Stimulated activated CD4-positive, alpha-beta T cell treated with anti-CD3 and anti-CD28 coated beads, Interleukin-1b, Interleukin-23, amount 100 ng/mL, for 1 hour (primary cell): ENCODE measurements at places on chromosomes 2 and 18.

- DNase-seq: no peak
These were observed 879 bp upstream of the XDH start for GRCh38 chr2:31415421-31415820.

DNA sequence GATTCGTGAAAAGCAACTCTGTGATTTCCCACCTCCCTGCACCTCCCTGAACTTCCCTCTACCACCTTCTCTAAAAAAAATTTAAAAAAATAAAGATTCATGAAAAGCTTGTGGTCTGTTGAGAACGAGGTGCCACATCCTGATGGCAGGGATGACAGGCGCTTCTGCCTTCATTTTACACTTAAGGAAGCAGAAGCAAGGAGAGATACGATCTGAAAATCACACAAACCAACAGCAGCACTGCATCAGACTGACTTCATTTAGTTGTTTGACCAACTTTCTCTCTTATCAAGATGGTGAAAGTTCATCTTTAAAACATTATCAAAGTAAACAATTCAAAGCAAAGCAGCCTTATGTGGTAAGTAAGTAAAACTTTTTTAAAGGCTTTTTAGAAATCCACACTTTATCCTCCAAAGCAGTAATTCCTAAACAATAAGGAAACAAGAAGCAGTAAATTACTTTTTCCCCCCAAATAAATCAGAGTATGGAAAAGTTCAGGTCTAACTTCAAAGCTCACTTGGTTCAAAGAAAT is 15.5 kb downstream of the WDFY1 start:
- DNase-seq: no peak

- no peak for DNase-seq
These were observed 125.9 kb upstream of the RNF152 start for GRCh38 chr18:62018759-62019041.

DNA sequence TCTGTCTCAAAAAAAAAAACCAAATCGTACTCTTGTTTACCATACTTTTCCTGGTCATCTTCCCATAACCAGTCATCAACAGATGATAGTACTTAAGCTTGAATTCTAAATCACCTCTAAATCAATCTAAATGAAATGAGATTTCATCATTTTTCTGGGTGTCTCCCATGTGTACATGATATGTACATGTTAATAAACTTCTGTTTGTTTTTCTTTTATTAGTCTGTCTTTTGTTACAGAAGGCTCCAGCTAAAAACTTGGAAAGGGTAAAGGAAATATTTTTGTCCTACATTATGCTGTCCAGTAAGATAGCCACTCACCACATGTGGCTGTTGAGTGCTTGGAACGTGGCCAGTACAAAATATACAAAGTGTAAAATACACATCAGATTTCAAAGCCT is 78.7 kb upstream of the MSH6 start:
- DNase-seq: no peak

GRCh38 chr2:9187620-9188214 is 18.9 kb upstream of the ASAP2 start:
- DNase-seq: no peak

DNA sequence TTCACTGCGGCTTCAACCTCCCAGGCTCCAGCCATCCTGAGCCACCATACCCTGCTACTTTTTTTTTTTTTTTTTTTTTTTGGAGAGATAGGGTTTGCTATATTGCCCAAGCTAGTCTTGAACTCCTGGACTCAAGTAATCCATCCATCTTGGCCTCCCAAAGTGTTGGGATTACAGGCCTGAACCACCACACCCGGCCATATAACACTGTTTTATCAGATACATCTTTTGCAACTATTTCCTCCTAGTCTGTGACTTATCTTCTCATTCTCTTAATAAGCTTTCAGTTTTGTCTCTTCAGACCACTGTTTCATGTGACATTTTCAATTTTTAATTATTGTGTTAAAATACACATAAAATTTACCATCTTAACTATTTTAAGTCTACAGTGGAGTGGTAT is 35.7 kb upstream of the FAM117B start:
- DNase-seq: no peak

DNA sequence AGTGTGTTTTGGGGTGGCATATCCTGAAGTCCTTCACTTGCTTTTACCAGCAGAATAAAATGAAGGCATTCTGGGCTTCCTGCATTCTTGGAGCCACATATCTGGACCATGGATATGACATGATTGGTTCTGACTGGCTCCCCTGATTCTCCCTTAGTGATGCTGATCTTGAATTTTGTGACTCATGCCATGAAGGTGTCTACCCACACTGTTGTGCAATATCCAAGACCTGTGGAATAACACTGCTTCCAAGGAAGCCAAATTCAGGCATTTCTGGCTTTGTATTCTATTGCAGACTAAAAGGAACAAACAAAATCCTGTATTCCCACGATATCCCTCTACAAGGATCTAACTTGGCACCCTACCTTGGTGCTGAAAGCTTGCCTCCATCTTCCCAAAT is 125.8 kb downstream of the LYPD6B start:
- no peak for DNase-seq

DNA sequence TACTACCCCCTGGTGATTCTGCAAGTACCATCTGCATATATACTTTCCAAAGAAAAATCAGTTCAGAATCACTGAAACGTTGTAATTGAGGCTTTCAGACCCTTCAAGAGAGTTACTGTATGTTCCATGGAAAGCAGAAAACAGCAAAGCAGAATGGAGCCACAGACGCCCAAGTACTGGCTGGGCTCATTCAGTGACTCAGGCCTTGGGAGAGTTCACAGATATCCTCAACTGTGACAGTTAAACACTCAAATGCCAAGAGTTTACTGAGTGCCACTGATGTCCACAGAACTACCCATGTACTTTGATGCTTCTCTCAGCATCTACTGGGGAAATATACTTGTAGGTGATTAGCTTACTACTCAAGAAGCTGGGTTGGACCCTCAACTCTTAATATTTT is 303.4 kb downstream of the TCF4 start:
- DNase-seq: no peak

GRCh38 chr18:79630281-79631095 is 49.1 kb upstream of the CTDP1 start:
- DNase-seq: no peak

DNA sequence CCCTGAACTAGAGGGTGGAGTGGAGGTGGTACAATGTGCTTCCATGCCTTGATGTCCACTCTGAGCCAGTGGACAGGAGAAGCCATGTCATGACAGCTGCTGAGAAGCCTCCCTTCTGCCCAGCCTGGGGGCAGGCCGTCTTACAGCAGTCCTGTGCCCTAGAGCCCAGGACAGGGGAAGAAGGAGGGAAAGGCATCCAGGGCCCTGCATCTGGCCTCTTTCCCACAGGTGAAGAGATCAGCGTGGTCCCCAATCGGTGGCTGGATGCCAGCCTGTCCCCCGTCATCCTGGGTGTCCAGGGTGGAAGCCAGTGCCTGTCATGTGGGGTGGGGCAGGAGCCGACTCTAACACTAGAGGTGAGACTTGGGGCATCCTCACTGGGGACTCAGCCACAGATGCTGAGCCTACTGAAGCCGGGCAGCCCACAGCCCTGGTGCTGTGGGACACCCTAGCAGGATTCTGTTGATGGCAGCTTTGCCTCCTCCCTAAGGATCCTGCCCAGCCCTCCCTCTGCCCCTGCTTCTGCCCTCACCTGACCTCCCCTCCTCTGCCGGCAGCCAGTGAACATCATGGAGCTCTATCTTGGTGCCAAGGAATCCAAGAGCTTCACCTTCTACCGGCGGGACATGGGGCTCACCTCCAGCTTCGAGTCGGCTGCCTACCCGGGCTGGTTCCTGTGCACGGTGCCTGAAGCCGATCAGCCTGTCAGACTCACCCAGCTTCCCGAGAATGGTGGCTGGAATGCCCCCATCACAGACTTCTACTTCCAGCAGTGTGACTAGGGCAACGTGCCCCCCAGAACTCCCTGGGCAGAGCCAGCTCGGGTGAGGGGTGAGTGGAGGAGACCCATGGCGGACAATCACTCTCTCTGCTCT is 3.1 kb downstream of the IL36RN start:
- DNase-seq: no peak

- no peak for DNase-seq
These were observed at the start of gene LRATD1 for GRCh38 chr2:14632133-14632936. TSS of gene LRATD1 (plus strand) at chr2:14632717. CDS start at chr2:14633980, 1,263 bp downstream.

DNA sequence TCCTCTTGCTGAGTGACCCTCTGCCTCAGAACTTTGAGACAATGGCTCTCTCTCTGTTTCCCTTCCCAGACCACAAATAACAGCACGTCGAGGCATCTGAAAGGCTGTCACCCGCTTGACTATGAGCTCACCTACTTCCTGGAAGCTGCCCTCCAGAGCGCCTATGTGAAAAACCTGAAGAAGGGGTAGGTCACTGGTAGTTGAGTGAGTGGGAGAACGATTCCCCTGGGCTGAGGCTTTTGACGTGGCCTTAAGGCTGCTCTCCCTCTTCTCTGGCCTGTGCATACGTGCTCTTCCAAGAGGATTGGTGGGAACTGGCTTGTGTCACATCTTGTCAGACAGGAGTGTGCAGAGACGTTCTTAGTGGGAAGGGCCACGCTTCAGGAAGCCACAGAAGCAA is 63.1 kb upstream of the MCFD2 start:
- no peak for DNase-seq
